Vagina (tissue), 2 donors: ENCODE measurements at places on chromosomes 12 and 14.

DNA sequence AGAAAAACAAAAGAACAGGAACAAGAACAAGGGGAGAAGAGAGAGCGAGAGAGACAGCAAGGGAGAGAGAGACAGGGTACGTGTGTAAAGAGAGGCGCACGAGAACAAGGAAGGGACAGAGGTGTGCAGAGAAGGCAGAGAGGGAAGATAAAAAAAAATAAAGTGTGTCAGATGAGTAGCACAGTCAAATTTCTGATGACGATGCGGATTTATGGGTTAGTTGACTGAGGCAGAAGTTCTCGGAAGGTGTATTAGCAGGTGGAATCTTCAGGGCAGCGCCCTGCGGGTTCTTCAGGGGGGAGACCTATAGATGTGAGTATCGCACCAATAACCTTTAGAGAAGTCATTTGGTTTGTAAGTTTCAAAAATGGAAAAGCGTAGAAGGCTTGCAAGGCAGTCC is 44.8 kb downstream of the PRKAB1 start:
- DNase-seq = no peak

- DNase-seq = no peak
Observed at GRCh38 chr12:14663002-14663401, 33.4 kb downstream of the GUCY2C start.

GRCh38 chr12:65924716-65925115 is 100.4 kb downstream of the HMGA2 start:
- no peak for DNase-seq

GRCh38 chr14:51564460-51564859 is 87.2 kb upstream of the FRMD6 start:
- DNase-seq = no peak

GRCh38 chr12:79648881-79649280 is 41.9 kb downstream of the PAWR start:
- DNase-seq = no peak

DNA sequence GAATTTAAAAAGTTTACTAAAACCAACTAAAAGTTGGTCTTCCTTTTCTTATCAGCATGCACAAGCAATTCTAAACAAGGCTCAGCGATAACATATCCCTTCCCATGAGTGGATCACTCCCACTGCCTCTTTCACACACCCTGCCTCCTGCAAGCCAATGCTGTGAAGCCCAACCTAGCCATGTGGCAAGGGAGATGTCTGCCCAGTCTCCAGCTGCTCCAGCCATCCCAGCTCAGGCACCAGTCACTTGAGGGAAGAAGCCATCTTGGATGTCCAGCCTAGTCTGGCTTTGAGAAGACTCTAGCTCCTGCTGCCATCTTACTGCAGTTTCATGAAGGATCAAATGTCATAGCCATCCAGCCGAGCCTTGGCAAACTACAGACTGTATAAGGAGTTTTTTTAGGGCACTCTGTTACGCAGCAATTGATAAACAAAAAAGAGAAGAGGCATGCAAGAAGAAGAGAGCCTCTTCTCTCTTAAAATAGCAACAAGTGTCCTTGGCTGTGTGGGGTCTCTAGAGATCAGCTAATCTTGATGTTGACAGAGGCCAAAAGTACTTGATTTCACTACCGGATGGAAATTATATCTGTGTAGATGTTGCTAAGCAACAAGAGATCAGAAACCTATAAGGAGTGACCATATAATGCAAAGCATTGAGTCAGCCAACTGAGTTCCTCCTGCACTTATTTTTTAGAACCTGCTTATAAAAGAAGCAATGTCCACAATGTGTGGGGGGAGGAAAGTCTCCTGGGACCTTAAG is 108.9 kb downstream of the PTCSC3 start:
- DNase-seq = no peak

- DNase-seq = no peak
Observed at GRCh38 chr12:95637471-95638155, 86.3 kb upstream of the USP44 start.

GRCh38 chr12:121467638-121468498 is 68.0 kb downstream of the RNF34 start:
- DNase-seq = no peak

DNA sequence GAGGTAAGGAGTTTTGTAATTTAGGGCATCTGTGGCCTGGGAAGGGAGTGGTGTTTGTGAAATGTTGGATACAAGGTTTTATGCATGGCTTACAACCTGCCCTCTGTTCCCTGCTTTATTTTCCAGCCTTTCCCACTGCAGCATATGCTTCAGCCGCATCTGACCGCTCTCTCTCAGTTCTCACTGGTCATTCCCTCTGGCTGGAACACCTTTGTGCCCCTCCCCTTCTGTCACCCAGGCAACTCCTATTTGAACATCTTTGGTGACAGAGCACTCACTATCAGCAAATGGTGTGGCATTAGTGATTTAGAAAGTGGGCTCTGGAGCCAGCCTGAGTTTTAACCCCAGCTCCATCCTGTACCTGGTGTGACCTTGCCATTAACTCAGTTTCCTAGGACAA is 47.5 kb upstream of the SMCO2 start:
- DNase-seq = no peak

- peak; percentile 80 for DNase-seq
Observed at GRCh38 chr12:116735951-116736599, 1.8 kb downstream of the SPRING1 start.
